Left colon (tissue), 2 donors: ENCODE measurements at places on chromosomes 1 and 21. TPM values are rescaled to one million over a fixed set of nuclear protein-coding genes. Genes with fewer than 3 reads are reported as not detected.

DNA sequence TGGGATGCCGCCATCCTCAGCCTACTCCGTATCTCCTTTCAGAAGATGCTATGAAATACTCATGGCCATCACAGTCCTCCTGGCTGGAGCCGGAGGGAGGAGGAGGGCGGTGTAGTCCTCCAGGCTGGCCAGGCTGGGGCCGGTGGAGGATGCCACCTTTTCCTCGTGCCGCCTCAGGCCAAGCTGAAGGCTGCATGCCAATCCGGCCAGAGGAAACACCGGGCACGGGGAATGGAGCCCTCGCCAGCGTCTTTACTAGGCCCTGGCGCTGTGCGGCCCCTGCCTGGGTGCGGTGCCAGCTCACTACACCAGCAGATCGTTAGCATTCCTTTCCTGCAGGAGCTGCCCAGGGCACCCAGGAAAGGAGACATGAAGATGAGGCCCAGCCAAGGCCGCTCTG, 70.1 kb downstream of the CASZ1 start:
- DNase-seq, result no peak

GRCh38 chr1:184002071-184002470, 35.5 kb downstream of the COLGALT2 start:
- no peak for DNase-seq

The SMCP gene
- total RNA-seq, result not detected

The PCBP3 gene
- 2.3 TPM for total RNA-seq

DNA sequence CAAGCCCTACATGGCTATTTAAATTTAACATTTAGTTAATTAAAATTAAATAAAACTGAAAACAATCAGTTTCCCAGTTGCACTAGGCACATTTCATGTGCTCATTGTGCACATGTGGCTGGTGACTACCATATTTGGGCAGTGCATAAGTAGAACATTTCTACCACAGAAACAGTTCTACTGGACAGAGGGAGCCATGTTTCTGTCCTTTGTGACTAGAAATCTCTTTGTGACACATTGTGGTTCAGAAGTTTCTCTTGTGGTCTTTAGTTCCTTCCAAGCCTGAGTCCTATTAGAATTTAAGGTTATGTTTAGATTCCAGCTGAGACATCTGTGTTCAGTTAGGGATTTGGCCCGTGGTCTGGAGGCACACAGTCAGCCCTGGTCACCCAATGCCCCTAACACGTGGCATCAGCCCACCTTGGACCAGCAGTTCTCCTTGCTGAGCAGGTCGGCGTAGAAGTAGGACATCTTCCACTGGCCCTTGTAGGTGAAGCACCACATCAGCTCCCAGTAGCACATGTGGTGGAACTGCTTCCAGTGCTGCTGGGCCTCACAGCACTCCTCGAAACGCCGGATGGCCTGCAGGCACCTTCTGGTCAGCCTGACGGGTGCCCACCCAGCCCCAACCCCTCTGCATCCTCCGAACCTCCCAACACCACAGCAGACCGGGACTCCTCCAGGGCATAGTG, 29.1 kb downstream of the TTC39A start:
- no peak for DNase-seq

- no peak for DNase-seq
These were observed 573.5 kb downstream of the SMYD3 start for GRCh38 chr1:245933431-245934045.

DNA sequence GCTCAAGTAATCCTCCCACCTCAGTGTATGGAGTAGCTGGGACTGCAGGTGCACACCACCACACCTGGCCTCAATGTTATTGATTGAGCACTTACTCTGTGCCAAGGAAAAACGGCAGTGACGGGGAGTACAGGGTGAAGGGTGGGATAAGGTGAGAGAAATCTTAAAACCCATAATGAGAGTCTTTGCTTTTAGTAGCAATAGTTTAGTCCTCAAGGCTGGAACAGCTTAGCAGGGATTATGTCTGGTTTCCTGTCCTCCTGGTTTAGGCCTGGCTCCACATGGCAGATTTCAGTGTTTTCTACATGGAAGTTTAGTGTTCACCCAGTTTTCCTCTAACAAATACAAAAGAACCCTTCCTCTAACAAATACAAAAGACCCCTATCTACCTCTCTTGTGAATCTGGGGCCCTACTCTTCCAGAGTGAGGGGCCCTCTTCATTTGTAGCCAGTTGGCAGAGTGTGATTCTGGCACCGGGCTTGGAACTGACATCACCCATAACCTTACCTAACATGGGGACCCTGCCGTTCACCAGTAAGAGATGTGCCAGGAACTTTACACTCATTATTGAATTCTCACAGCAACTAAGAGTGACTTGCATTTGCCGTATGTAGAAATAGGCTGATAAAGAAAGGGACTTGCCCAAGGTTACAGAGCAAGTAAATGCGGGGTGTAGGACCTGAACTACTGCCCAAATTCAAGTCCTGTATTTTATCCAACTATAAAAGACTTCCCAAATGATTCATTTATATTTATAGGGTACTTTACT, 6.9 kb downstream of the ZNF691 start:
- no peak for DNase-seq

DNA sequence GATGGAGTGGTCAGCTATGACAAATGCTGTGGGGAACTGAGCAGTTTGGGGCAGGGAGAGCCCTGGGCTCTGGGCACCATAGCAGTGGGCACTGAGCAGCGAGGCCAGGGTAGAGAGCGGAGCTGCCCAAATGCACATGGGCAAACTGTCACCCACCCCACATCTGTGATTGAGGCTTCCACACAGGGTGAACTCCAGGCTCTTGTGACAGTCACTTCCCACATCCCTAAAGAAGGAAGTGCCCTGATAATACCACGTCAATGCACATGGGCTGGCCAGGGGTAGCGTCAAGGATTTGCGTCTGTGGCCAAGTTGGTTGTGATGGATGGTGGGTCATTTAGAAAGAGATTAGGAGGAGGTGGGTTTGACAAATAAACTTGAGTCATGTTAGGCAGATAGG, 2.6 kb upstream of the GUCA2B start:
- DNase-seq, result no peak

DNA sequence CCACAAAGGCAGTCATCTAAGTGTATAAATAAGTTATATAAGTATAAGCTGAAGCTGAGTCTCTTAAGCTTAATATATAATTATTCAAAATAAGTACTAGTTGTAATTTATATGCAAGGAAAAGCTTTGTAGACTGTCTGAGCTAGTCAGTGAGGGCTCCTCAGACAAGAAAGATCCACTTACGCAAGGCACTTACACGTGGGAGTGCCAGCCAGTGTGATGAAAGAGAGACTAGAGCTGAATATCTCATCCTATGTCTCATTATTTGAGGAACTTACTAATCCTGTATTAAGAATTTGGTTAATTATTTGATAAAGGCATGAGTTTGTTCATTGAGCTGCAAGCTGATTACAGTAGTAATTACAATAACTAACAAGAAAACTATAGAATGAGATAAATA, 146.9 kb downstream of the PDE4B start:
- no peak for DNase-seq

DNA sequence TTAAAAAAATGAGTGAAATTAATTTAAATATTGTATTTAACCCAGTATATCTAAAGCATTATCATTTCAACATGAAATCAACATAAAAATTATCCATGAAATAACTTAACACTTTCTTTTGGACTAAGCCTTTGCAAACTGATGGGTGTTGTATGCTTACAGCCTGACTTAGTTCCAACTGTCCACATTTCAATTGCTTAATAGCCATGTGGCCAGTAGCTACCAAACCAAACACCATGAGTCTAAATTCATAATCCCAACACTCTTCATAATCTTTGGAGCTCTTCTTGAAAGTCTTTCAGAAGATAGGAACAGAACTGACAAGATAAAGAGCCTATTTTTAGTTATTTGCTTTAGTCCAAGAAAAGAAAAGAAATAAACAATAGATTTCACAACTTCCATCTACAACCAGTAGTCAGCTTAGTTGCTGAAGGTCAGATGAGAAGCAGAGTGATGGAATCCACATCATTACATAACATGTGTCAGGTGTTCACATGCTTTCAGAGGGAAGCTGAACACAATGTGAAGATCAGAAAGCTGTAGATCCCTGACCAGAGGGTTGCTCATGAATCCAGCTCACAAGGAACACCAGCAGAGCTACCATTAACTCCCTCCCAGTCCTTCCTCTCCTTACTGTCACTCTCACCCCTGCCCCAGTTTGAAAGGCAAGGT, 144.0 kb upstream of the ZNF648 start:
- DNase-seq, result no peak
